ENCODE measurements at places on chromosomes 7 and 10.

DNA sequence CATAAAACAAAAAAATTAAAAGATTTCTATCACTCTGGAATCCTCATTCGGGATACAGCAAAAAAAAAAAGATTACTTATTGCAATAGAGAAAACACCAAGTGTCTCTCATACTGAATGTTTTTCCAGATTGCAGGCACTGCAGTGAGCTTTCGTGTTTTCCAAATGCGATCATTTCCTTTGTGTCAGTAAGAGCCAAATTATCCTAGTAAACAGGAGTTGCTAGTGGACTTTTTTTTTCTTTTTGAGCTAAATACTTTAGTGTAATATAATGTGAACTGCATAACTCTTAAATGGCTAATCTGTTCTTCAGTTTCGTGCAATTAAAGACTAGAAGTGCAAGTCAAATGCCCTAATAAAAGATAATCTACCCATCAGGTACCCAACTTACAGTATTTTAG lies 44.4 kb upstream of the TOMM7 start:
- no peak for DNase-seq

- DNase-seq = no peak
Measured at GRCh38 chr10:59373071-59373470, 10.7 kb upstream of the FAM13C start.

DNA sequence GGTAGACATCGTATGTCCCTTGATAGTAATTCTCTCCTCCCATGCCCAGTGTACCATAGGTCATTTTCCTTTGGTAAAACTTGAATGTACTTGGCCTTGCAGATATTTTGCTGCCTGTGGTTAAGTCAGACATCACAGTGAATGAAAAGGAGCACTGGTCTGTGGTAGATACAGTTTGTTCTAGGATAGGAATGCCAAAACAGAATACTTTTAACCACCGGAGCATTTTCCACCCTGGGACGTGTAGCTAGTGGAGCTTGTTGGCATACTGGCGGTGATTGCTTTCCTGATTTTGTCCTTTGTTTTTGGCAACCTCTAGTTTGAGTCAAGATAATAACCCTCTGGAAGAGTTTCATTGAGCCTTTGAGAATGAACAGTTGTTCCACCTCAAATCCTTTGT lies 92.0 kb upstream of the BMPER start:
- DNase-seq = no peak

GRCh38 chr10:22629126-22629525 lies 85.3 kb downstream of the PIP4K2A start:
- no peak for DNase-seq
